Midbrain (tissue), 1 donor: ENCODE measurements at places on chromosomes 2 and 18.

DNA sequence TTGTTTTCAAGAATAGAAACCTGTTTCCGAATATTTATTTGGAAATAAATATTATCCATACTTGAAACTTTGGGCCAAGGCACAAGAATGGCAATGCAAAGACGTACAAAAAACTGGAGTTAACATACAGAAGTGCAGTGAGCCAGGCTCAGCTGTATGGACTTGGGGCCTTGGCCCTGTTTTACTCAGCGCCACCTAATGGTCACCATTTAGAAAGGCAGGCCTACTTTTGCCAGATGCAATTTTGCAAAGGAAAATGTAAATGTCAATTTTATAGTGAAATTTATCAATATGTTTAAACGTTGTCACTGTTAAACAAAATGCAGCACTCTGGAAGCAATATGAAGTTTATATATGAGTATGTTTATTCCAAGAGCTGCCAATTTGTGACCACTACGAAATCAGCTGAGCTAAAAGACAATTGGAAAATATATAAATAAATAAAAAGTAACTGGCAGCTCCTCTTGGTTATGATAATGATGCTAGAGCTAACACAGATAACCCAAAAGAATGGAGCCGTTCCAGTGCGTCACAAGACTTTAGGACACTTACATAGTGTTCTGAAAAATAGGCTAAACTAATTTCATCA is 155.0 kb downstream of the ARHGAP15 start:
- DNase-seq, result peak; percentile 1

DNA sequence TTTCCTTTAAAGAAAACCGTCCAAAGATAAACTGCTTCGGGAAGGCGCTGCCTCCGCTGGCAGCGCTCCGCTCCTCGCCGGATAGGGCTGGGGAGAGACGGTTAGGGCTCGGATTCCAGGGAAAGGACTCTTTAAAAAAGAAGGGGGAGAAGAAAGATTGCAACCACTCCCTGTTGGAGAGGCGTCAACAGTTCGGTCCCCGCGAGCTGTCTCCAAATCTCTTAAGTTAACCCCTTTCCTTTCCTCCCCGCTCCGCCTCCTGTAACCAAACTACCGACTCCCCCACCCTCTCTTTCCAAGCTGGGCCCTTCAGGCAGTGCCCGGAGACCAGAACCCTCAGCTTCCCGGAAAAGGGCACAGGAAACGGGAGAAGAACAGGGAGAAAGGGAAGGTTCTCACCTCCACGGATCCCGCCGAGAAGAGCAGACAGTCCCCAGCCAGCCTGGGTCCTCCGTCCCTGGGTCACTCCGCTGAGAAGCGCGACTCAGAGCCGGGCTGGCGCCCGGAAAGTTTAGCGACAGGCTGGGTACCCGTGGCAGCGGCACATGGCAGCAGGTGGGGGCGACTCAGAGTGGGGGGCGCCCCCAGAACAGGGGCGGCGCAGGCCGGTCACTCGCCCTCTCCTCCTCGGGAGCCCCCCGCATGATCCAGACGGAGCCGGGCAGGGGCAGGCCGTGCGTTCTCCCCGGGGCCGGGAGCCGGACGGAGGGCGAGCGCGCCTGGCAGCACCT is 675 bp downstream of the FZD5 start:
- peak; percentile 50 for DNase-seq

- DNase-seq, result no peak
These were observed 738.6 kb upstream of the FAM98A start for GRCh38 chr2:34337735-34338134.

- no peak for DNase-seq
These were observed 70.2 kb downstream of the SPATS2L start for GRCh38 chr2:200376513-200377354.

DNA sequence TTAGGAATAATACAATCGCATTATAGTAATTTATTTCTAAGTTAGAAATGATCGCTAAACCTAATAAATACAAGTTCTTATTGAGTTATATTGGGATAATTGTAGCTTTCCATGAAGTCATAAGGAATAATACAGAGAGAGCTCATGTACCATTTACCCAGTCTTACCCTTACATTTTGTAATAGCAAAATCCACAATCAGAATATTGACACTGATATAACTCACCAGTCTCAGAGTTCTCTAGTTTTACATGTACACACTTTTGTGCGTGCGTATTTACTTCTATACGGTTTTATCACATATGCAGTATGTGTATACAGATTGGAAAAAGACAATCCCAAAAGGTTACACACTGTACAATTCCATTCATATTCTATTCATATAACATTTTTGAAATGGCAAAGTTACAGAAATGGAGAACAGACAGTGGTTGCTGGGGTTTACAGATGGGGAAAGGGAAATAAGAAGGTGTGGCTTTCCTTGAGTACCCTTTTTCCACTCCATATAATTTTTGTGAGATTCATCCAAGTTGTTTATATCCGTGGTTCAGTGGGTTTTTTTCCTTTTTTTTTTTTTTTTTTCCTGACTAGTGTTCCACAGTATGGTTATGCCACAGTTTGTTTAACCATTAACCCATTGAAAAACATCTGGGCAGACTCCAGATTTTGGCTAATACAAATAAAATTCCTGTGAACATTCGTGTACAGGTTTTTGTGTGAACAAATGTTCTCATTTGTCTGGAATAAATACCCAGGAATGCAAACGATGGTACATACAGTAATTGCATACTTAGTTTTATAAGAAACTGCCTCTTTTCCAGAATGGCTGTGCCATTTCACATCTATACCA is 117.2 kb downstream of the HNMT start:
- DNase-seq, result no peak

DNA sequence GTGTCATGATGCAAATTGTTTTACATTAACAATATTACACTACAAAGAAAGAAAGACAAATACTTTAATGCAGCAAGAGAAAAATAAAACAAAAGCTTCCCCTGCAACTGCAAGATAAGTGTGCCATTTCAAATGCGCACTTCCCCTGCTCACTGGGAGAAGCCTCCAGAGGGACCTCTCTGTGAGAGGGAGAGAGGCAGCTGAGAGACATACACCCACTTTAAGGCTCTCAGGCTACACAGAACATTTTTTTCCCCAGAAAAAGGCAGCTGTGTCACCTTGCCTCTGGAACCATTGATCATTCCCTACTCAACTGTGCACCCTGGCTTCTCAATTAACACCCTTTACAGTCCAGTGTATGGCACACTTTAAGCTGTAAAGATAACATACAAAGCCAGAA is 75.2 kb downstream of the DPP4 start:
- DNase-seq, result no peak

DNA sequence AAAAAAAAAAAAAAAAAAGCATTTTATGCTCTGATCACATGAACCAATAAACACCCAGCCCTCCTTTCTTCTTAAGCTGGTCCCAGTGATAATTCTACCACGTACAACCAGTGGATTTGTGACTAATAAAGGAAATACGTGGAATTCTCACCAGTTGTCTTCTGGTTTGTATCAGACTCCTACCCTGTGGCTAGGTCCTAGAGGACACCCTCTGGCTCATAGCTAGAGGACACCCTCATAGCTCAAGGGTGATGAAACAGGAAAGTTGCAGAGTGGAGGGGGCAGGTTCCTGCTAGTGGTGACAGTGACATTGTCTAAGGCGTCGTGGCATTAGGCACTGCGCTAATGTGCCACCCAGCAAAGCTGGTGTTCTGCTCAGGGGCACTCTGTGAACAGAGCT is 167.8 kb downstream of the BCL11A start:
- no peak for DNase-seq

DNA sequence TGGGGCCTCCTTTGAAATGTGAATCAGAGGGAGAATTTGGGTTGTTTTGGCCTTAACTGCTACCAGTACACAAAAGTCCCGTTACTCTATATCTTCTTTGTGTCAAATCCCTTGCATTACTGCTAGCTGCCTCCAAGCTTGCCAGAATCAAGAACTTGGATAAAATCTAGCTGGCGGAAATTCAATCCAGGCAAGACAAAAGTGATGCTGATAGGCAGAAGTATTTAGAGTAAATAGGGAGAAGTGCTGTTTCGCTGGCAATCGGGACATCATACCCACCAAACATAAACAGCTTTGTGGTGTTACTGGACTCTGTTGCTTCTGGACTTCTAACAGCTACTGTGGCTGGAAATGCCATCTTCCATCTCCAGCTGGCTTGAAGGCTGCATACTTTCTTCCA is 2.5 kb downstream of the IFIH1 start:
- no peak for DNase-seq
